ENCODE measurements at places on chromosomes 11 and 22. TPM values are rescaled to one million over a fixed set of nuclear protein-coding genes. Genes with fewer than 3 reads are reported as not detected.
A peak's percentile ranks its signal among the peaks of the same experiment; 100 is the strongest.

DNA sequence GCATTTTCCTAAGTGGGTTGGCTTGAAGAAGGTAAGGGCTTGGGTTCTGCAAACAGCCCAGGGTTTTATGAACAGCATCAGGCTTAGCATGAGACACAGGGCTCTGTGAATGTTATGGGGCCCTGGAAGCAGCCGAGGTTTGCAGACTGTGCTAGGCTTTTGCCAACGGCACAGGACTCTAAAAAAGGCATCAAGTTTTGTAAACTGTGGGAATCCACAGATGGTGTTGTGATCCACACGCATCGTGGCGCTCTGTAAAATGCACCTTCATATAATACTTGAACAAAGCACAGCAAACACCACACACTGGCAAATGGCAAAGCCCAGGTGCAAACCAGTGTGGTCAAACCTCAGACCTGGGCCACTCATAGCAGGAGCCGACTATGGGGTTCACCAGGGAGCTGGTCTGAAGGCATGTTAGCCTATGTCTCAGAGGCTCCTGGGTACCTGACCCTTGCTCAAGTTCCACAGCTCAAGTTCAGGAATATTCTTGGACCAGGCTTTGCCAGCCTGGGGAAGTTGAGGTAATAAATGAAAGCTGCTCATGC is 2.4 kb upstream of the SLCO2B1 start:
- H3K4me1 ChIP-seq: no peaks in the 10 kb centered on the region
- H3K27ac ChIP-seq: no peak overlapping the region
- H3K36me3 ChIP-seq: no peaks in the 10 kb centered on the region
- DNase-seq: no peak
- no peak overlapping the region for H3K4me3 ChIP-seq

GRCh38 chr22:39249086-39249704 is 4.4 kb upstream of the PDGFB start:
- no peak for DNase-seq
- H3K4me3 ChIP-seq: no peak overlapping the region
- H3K27me3 ChIP-seq: no peaks in the 10 kb centered on the region
- peaks cover 15% of the 10 kb centered on the region for H3K4me1 ChIP-seq

- no peak overlapping the region for H3K4me3 ChIP-seq
- peaks cover 12% of the 10 kb centered on the region for H3K4me1 ChIP-seq
- no peaks in the 10 kb centered on the region for H3K27me3 ChIP-seq
These were observed 2.2 kb downstream of the PLCB3 start for GRCh38 chr11:64253481-64253880.

- no peaks in the 10 kb centered on the region for H3K4me1 ChIP-seq
- no peak for DNase-seq
- H3K36me3 ChIP-seq: no peaks in the 10 kb centered on the region
- peak overlapping the region; percentile 38 for H3K27ac ChIP-seq
- H3K4me3 ChIP-seq: no peak overlapping the region
These were observed 252.9 kb downstream of the ETS1 start for GRCh38 chr11:128334311-128335044.

DNA sequence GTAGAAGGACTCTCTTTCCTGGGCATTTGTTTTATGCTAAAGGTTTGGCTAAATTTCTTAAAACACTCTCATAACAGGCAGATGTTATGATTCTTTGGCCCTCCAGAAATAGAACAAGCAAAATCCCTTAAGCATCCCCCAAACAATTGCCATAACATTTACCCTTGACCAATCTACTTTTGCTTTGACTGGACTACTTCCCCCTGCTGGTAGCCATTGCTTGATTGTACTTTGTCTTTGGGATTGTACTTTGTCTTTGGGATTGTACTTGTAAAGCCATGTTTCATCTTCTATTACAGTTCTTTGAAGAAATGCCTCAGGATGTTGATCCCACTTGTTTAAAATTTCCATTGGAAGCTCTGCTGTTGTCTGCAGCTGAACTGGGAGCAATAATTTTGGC is 53.3 kb upstream of the GLYAT start:
- no peaks in the 10 kb centered on the region for H3K27me3 ChIP-seq
- H3K27ac ChIP-seq: no peak overlapping the region
- H3K4me3 ChIP-seq: no peak overlapping the region
- no peaks in the 10 kb centered on the region for H3K4me1 ChIP-seq

DNA sequence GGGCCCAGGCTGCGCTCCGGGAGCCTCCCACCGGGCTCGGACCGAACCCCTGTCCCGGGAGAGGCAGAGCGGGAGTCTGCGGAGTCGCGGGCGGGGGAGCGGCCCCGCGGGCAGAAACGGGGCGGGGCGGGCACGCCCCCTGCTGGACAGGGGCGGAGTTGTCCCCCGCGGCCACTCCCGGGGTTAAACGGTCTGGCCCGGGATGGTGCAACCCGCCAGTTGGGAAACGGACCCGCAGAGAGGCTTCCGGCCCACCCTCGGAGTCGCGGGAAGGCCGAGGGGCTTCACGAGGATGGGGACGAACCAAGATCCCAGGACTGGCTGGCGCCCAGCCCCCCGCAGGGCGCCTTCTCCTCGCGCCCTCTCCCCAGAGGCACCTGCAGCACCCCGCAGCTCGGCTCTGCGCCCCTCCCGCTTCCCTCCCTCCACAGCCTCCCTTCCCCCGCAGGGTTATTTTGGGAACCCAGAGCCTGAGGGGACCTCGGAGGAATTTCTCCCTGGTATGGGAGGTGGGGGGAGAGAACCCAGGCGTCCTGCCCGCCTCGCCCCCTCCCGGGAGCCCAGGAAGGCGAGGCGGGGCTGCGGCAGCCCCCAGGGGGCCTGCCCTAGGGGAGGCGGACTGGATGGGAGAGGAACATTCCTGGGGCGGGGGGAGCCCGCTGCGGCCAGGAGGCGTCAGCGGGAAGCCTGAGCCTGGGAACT is 902 bp downstream of the RASGRP2 start:
- peak overlapping the region; percentile 91 for H3K27ac ChIP-seq
- H3K36me3 ChIP-seq: no peaks in the 10 kb centered on the region
- no peaks in the 10 kb centered on the region for H3K27me3 ChIP-seq
- peaks cover 7% of the 10 kb centered on the region for H3K4me1 ChIP-seq
- peak; percentile 84 for DNase-seq

TMA7B gene
- not detected for total RNA-seq

DNA sequence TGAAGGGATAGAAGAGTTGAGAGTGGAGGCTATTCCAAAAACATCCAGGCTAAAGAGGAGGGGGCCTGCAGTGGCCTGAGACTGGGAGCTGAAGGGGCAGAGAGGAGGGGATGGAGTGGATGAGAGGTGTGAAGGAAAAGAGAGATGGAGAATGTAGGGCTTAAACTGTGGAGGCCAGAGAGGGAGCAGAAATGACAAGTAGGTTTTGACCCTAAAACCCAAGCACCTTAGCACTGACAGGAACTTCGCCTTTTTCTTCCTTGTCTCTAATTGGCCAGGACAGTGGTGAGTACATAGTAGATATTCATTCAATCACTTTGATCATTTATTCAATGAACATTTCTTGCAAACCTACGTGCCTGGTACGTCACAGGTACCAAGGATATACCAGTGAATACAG is 7.3 kb downstream of the FAM111B start:
- H3K4me1 ChIP-seq: no peaks in the 10 kb centered on the region
- no peaks in the 10 kb centered on the region for H3K36me3 ChIP-seq
- no peaks in the 10 kb centered on the region for H3K27me3 ChIP-seq
- H3K4me3 ChIP-seq: no peak overlapping the region
- H3K27ac ChIP-seq: no peak overlapping the region

GRCh38 chr11:76329084-76329648 is 51.8 kb downstream of the THAP12 start:
- H3K36me3 ChIP-seq: no peaks in the 10 kb centered on the region
- no peaks in the 10 kb centered on the region for H3K27me3 ChIP-seq

ART1 gene
- not detected for total RNA-seq

SLC37A2 gene
- total RNA-seq: 0.29 TPM

DNA sequence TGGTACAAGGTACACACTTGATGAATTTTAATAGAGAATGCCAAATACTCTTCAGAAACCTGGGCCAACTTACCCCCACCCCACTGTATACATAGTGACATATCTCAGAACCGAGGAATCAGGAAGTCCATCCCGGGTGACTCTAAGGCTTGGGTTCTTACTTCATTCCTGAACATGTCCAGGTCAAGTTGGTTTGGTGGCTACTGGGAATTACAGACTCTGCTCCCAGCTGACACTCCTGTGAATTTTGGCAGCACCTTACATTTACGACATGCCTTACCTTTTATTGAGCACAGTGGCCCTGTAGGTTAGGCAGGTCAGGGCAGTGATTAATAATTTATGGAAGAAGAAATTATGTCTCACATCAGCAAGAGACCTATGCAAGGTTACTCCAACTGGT is 70.1 kb upstream of the LDLRAD3 start:
- no peak overlapping the region for H3K4me3 ChIP-seq
- no peak overlapping the region for H3K27ac ChIP-seq
- no peaks in the 10 kb centered on the region for H3K36me3 ChIP-seq
- DNase-seq: no peak
- H3K27me3 ChIP-seq: no peaks in the 10 kb centered on the region
- no peaks in the 10 kb centered on the region for H3K4me1 ChIP-seq

SLC22A9 gene
- not detected for total RNA-seq

DNA sequence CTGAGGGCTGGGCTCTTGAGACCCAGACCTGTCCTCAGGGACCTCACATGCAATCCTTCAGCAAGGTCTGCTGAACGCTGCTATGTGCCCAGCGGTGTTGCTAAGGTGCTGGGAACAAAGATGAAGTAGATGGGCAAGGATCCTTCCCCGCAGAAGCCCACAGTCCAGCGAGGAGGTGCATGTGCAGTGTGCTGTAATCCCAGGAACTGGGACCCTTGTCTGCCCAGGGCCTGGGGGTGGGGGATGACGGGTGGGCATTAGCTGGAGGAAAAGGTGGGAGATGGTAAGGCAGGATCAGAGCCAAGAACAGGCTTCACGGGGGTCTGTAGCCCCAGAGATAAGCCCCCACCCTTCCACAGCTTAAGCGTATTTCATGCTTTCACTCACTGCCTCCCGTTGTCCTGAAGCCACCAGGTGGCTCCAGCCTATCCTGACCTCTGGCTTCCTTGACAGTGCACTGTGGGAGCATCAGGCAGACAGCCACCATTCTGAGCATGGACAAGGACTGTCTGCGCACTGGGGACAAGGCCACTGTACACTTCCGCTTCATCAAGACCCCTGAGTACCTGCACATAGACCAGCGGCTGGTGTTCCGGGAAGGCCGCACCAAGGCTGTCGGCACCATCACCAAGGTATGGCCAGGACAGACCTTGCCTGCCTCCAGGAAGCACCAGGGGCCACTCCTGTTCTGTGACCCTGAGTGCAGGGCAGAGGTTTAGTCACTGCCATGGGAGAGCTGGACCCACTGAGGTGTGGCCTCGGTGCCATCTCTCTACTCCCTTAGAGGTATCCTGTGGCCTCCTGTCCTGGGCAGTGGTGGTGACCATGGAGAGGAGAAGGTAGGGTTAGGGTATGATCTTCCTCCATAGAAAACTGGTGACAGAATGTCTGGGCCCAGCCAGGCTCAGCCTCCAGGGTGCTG is 22.0 kb downstream of the GTPBP1 start:
- H3K27ac ChIP-seq: no peak overlapping the region
- no peak for DNase-seq
- H3K4me3 ChIP-seq: no peak overlapping the region

SLC37A4 gene
- 9.2 TPM for total RNA-seq

GRCh38 chr22:44735518-44736428 is 16.6 kb upstream of the ARHGAP8 start:
- H3K36me3 ChIP-seq: no peaks in the 10 kb centered on the region
- H3K27me3 ChIP-seq: no peaks in the 10 kb centered on the region
- DNase-seq: peak; percentile 70
- H3K27ac ChIP-seq: no peak overlapping the region

DNA sequence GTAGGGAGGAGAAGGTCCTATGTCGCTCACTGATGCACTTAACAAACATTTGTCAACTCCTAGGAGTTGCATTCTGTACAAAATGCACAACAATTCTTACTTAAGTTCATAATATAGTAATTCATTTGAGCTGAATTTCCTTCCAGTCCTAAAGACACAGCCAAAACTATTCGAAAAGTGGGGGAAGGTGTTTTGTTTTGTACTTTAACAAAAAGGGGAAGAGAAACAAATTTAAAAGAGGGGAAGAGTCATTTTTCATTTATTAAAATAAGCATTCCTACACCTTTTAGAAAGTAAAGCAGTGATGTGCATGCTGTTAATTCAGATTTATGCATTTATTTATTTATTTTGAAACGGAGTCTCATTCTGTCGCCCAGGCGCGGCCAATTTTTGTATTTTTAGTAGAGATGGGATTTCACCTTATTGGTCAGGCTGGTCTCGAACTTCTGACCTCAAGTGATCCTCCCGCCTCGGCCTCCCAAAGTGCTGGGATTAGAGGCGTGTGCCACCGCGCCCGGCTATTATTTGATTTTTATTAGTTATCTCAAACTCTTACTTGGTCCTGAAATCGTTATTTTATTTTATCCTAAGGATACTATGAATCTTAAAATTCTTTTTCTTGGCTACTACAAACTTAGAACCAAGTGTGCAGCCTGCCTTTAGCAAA is 1.1 kb upstream of the FANCF start:
- H3K4me3 ChIP-seq: peak overlapping the region; percentile 83
- no peak for DNase-seq
- no peaks in the 10 kb centered on the region for H3K36me3 ChIP-seq

DNA sequence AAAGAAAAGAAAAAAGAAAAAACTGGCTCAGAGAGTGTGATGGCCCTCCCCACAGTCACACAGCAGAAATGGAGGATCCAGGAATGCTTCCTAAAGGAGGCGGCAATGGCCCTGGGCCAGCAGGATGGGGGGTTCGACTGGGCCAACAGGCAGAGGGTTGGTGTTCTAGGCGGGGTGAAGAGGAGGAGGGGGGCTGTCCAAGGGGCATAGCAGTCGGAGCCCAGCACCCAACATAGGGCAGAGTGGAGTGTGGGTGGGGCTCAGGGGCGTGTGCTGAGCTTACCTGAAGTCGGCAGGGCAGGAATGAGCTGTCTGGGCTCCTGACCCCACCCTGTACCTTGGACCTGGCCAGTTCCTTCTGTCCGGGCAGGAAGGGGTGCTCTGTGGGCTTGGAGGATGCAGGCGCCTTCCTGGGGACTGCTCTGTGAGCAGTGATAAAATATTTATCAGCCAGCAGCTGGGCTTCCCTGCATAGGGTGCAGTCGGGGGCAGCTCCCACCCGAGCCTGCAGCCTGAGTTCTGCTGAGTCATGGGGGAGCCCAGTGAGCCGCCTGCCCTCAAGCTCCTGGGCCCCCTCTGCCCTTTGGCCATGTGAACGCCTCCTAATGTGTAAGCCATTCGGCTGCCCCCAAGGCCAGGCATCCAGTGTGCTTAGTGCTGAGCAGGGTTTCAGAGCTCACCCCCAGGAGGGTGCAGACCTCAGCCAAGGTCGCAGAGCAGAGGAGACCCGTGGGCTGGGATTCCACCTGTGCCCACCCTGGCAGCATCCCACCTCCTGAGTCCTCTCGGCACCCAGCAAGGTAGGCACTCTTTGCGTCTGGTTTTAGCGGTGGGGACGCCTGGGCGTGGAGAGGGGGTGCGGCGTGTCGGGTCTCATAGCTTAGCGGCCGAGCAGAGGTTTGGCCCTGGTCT is 25.3 kb upstream of the PRR5 start:
- no peak overlapping the region for H3K4me3 ChIP-seq
- H3K27ac ChIP-seq: no peak overlapping the region
- DNase-seq: no peak
- no peaks in the 10 kb centered on the region for H3K27me3 ChIP-seq
